Lung (tissue), 17 donors: ENCODE measurements at places on chromosomes 4 and X.

DNA sequence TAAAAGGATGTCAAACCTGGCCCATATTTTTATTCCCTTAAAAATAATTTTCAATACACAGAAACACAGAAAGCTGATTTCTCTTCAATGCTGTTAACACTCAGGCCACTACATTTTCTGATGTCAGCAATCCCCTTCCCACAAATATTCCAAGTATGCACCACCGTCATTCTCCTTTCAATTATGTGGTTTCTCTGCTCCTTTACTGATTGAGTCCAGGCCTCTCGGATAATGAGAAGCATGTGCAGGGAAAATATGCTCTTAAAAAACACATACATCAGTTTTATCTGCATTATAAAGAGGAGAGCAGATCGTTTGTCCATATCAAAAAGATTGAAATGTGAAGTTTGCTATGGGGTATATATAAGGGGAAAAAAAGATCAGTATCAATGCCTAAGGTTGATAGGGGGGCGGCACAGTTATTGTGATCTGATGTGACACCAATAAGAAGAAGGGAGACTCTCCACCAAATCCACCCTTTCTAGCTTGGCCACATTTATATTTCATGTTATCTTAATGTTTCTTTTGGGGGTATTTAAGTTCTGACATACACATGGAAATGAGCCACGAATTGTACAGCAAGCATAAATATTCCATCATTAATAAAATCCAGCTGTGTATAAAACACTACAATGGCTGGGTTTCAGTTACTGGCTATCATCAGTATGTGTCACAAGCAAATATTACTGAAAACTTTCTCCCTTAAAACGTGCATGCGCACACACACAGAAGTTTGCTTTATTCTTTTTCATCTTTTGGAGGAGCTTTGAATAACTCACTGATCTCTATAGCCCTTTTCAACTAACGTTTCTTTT lies 6.4 kb downstream of the AMOT start:
- DNase-seq, result peak; percentile 65

- DNase-seq, result no peak
Observed at GRCh38 chr4:188127214-188127874, 11.9 kb upstream of the TRIML1 start.

- peak; percentile 70 for DNase-seq
Observed at GRCh38 chrX:74015379-74016019, 288.5 kb upstream of the ZCCHC13 start.

DNA sequence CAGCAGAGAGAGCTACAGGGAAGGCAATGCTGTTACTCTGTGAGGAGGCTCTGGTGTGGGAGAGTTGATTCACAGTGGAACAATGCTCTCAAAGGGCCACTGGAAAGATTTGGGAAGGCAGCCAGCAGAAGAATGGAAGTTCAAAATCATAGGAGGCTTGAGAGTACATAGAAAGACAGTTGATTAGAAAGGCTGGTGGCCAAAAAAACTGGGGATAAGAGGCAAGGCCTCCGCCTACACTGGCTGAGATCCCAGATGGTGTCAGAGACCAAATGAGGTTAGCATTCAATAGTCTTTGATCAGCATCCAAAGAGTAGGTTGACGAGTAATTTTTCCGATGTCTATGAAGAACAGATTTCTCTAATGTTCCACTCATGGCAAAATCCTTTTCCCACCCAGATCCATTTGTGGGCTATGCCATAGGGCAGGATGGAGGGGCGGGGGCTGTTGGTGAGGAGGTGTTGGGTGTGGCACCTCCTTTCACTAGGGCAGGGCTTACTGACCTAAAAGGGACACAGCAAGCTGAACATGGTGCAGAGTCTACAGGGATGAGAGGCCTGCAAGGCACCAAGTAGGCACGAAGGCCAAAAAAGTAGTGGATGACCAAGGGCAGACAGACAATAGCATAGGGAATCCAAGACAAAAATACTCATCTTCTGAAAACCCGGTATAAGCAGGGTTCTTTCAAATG lies 15.1 kb downstream of the TEC start:
- peak; percentile 98 for DNase-seq

GRCh38 chrX:16838202-16839066 lies 31.7 kb downstream of the RBBP7 start:
- DNase-seq, result no peak

DNA sequence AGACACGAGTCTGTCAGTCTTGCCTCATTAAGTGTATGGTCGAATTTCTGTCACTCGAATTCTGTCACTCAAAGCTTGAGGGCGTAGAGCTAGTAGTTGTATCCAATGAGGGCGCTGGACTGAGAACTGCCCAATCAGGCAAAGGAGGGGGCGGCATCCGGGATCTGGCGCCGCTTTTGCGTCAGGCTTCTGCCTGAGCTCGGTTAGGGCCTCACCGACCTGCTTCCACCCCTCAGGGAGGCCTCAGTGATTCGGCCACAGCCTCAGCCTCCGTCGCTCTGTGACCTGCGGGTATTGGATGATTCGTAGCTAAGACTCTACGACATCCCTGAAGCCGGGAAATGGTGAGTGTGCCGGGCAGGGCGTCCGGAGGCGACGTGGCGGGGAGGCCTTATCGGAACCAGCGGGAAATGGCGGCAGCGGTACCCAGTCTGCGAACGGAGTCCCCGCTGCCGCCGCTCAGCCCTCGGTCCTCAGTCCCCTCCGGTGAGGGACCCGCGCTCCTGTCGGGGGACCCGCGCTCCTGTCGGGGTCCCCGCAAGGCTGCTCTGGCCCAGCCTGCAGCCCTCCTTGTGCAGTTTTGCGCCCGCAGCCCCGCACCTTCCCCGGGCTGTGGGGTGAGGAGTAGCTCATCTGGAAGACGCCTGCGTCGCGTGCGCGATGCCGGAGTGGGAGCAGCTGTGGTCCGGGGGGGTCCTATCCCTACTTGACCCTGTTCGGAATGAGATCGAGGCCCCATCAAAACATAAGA lies 88.3 kb downstream of the ZNF718 start:
- DNase-seq, result peak; percentile 84

GRCh38 chrX:15576019-15576418 lies 24.7 kb downstream of the ACE2 start:
- DNase-seq, result no peak

- DNase-seq, result no peak
Observed at GRCh38 chr4:95985051-95985450, 145.2 kb downstream of the PDHA2 start.

DNA sequence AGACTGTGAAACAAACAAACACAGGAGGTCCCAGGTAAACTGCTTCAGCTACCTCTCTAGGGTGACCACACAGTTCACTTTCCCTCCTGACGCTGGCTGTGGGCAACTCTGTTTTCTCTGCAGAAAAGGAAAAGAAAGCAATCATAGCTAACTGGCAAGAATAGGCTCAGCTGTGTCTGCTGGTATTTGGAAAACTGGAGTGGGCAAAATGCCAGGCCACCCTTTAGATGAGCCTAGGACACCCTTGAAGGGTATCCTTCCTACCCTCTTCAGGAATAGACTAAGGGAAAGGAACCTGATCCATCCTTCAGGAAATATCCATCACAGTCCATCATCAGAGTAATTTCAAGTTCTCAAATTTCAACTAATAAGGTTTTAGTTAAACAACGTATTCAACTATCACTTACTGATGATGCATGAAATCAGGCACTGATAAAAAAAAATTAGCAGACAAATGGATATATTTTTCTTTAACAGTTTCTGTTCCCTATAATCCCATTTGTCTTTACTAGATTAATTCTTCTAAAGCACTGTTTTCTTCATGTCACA lies 60.9 kb downstream of the CAMK2D start:
- no peak for DNase-seq

DNA sequence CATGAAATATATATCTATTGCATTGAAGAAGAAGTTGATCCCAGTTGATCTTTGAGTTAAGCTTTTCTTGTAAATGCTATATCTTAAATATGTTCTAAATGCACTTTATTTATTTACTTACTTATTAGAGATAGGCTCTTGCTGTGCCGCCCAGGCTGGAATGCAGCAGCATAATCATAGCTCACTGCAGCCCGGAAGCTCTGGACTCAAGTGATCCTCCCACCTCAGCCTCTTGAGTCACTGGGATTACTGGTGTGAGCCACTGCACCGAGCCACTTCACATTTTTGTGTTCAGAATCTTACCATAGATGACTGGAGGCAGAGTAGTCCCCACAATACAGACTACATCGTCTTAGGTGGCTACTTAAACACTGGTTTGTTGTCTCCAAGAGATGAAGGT lies 324.3 kb upstream of the SLIT2 start:
- DNase-seq, result no peak

- DNase-seq, result no peak
Observed at GRCh38 chr4:82679531-82679930, 117.7 kb upstream of the TMEM150C start.

DNA sequence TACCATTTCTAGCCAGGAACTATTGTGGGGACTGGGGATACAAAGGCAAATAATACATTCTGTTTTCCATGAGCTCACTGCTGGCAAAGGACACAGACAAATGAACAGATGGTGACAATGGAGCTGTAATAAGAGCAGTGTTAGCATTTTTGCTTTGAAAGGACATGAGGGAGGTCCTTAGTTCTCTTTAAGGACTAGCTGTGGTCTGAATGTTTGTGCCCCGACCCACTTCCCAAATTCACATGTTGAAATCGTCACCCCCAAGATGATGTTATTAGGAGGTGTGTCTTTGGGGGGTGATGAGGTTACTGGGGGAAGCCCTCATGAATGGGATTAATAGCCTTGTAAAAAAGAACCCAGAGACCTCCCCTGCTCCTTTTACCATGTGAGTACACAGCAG lies 30.3 kb downstream of the CCNG2 start:
- DNase-seq, result peak; percentile 27

DNA sequence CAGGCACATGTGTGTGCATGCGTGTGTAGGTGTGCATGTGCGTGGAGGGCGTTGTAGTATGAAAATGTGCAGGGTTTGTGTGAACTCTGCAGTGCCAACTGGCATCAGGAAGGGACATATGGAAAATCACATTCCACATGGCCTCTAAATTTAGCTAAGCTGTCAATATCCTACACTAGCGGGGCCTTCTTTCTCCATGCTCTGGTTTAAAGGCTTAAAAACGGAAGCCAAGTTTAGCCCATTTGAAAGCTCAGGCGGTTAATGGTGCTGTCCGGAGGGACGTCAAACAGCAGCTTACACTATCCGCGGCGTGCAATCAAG lies 144.1 kb upstream of the NOCT start:
- DNase-seq, result no peak

DNA sequence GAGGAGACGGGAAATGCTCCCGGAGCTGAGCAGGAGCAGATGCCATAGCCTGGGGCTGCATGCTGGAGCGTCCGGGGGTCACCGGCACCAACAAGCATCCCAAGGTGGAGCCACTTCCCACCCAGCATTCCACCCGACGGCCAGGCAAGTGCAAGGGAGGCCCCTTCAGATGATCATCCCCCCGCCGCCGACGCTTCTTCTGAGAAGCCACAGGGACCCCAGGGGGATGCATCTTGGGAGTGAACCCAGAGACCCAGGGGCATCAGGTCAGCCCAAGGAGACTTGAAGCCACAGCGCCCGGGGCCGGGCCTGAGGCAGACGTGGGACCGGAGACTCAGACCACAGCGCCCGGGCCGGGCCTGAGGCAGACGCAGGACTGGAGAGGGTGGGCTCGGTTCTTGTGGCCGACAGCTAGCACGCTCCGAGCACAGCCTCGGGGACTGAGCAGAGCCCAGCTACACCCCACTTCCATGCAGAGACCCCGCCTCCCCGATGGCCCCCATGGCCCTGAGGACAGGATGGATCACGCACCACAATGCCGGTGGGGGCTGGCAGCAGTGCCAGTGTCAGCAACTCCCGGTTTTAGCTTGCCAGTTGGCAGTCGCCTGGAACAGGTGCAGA lies 33.0 kb upstream of the CPLX1 start:
- DNase-seq, result no peak

GRCh38 chrX:129622757-129623301 lies 31.9 kb downstream of the APLN start:
- peak; percentile 58 for DNase-seq

GRCh38 chr4:150234246-150234645 lies 156.0 kb downstream of the DCLK2 start:
- no peak for DNase-seq

- peak; percentile 74 for DNase-seq
Observed at GRCh38 chrX:134990801-134991481, at the start of gene SMIM10. SMIM10 (plus strand) TSS chrX:134990991; CDS start chrX:134991096, 105 bp downstream.

DNA sequence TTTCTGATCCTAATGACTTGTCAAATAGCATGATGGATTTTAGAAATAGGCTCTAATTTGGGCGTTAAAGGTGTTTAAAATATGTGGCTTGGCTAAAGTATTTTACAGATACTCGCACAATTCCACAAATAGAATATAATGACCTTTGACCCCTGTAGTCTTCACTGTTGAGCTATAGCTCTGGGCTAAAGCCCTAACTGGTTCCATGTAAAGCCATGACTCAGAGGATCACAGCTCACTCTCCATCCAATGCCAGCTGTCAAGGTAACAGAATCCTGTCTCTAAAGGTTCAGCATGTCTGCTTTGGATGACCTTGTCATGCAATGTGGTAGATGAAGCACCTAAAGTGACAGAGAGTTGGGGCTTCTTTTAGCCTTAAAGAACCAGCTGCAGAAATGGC lies 42.5 kb downstream of the TLR10 start:
- DNase-seq, result no peak

DNA sequence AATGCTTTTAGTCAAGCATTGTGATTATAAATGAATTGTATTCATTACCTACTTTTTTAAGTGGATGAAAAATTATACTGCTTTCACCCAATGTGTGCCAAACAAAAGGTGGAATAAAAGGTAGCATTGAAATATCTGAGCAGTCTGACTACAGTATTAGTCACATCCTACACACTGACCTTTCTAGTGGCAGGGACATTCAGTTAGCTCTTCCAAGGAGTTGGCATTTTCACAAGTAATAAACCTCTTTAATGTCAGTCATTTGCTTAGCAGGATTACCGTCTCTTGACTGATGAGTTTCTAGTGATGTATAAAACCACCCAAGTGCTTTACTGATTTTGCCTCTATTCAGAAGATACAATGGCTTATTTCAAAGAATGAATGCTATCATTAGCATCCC lies 687.9 kb downstream of the ARAP2 start:
- DNase-seq, result no peak

DNA sequence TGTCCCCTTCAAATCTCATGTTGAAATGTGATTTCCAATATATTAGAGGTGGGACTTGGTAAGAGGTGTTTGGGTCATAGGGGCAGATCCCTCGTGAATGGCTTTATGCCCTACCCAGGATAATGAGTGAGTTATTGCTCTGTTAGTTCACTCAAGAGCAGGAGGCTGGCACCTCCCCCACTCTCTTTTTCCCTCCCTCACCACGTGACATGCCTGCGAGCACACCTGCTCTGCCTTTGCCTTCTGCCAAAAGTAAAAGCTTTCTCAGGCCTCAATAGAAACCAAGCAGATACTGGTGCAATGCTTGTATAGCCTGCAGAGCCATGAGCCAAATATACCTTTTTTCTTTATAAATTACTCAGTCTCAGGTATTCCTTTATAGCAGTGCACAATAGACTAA lies 286.3 kb upstream of the UGT8 start:
- no peak for DNase-seq
